ENCODE measurements at places on chromosomes 7 and 10. TPM values are rescaled to one million over a fixed set of nuclear protein-coding genes. Genes with fewer than 3 reads are reported as not detected.
A peak's percentile ranks its signal among the peaks of the same experiment; 100 is the strongest.

DNA sequence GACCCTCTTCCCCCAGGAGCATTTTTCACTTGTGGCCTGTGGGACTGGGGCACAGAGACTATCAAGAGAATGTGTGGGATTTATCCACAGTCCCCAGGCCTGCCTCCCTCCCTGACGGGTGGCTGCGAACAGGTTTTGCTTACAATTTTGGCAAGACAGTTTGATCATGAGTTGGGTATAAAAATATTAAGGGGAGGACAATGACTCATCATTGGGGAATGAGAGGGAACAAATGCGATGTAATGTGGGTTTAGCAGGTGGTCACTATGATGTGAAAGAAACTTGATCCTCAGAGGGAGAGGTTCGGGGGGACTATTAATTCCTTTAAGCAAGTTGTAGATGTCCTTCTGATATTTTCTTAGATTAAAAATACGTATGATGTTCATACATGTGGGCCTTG is 52.2 kb downstream of the EMX2 start:
- DNase-seq: no peak

DNA sequence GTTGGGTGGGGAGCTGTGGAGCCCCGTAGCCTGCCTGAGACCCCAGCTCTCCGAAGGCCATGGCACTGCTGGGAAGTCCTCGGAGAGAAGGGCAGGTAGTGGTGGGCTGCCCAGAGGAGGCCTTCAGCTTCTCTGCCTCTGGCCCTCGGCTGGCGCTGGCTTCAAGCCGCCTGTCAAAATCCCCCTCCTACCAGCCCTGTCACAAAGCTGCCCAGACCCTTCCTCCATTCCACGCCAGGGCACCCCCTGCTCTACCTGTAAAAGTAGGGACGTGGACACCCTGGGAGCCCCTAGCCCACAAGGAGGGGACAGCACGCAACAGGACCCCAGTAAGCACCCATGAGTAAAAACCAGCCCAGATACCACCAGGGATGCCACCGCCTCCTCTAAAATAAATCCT is 31.6 kb downstream of the MAD1L1 start:
- no peak for DNase-seq

- no peak for DNase-seq
Measured at GRCh38 chr7:1404898-1405548, 54.2 kb downstream of the MICALL2 start.

CALML5 gene
- not detected for total RNA-seq

DNA sequence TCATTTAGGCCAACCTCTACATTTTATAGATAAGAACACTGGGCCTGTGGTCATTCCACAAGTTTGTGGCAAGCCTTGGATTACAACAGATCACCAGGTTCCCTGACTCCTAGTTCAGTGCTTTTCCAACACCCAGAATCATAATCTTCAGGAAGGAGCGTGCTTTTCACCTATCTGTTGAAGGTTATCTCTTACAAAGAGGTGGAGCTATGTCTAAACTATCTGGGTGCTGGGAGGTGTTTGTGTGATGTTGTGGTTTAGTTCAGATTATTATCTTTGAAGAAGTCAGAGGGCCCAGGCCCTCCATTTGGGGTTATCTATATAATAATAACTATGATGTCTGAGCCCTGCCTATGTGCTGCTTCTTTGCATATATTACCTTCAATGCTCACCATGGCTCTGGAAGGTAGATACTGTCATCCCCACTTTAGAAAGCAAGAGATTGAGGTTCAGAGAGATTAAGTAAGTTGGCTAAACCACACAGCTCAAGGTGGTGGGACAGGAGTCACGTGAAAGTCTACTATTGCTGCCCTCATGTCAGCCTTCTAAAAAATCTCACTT is 24.0 kb downstream of the IL2RA start:
- no peak for DNase-seq

- no peak for DNase-seq
Measured at GRCh38 chr7:55537458-55537990, 34.8 kb downstream of the VOPP1 start.

- peak; percentile 77 for DNase-seq
Measured at GRCh38 chr10:14954001-14954770, at the start of gene DCLRE1C. TSS of gene DCLRE1C (minus strand) at chr10:14954096. CDS start at chr10:14954010, 86 bp downstream.

OTUD1 gene
- 14.3 TPM for total RNA-seq

GPRIN2 gene
- not detected for total RNA-seq

DNA sequence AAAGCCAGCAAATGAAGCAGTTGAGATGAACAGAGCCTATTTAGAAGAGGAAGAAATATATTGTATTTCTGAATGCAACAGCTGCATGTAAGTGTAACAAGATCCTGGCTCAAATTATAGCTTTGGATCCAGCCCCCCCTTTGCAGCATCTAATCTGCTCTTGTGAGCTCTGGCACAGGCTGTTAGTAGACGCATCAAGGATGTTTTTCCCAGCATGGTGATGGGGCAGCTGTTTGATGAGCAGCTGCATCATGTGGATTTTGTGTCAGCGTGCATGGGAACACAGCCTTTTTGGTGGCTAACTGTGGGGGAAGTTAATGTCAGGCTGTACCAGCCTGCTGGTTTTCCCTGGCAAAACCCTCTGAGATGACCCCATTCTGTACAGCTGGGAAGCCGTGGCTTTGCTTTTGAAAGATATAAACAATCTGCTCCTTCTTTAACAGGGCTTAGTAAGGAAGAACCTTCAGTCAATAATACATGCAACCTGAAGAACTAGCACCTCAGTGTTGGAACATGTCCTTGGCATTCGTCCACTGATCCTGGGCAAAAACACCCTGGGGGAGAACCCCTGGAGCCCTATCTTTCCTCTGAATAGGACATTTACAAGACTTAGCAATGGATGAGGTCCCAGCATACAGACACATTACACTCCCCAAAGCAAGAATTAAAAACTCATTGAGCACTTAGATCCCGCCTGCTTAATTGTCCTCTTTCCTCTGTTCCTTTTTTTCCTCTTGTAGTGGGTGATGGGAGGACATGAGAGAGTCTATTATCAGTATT is 70.6 kb downstream of the NPS start:
- DNase-seq: no peak

- DNase-seq: peak; percentile 21
Measured at GRCh38 chr10:137031-137430, 1.8 kb downstream of the ZMYND11 start.

GRCh38 chr7:130148561-130148960 is 56.6 kb downstream of the TMEM209 start:
- DNase-seq: no peak

DNA sequence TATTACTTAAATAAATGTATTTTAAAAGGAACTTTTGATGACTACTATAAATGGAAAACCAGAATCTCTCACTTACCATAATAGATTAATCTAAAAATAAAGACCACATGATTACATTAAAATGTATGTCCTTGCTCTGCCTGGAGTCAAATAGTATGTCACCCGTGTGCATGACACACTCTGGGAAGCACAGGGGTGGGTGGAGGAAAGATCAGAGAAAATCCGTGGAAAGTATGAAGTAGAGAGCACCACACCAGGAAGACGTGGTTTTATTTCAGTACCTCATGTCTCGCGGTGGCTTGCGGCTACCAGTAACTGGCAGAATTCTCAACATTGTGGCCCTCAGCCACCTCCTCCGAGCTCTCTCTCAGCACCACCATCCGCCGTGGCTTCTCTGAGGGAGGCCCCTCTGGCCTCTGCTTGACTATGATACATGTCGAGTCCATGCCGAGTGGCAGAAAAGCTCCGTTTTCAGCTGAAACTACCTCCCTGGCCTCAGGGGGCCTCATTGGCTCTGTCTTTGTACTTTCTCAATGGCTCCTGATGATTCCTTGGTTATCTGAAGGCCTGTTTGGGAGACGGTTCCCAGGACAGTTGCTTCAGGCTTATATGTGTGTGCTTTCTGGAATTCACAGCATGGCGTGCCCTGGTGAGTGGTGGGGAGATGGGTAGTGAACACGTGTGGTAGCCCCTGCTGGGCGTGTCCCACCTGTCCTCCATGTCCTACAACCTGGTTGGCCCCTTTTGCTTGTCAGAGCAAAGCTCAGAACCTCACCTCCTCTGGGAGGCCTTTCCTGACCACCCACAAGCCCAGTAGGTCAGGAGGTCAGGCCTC is 49.8 kb downstream of the LHPP start:
- no peak for DNase-seq

DNA sequence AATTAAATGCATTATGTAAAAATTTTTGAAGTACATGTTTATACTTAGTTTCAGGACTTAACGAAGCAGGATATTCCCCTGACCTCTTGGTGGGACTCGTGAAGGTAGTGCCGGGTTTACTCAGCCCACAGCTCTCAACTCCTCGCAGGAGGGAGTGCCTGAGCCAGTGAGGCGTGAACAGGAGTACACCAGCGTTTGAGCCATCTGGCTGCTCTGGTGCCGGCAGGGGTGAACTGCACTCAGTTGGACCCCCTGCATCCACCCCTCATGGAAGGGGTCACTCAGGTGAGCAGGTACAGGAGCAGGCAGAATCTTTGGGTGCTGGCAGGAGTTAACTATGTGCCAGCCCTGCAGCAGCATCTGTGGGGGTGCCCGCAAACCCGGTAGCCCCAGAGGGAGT is 625.1 kb upstream of the PCDH15 start:
- no peak for DNase-seq

GRCh38 chr10:30897048-30897447 is 134.6 kb downstream of the ZNF438 start:
- no peak for DNase-seq

DNA sequence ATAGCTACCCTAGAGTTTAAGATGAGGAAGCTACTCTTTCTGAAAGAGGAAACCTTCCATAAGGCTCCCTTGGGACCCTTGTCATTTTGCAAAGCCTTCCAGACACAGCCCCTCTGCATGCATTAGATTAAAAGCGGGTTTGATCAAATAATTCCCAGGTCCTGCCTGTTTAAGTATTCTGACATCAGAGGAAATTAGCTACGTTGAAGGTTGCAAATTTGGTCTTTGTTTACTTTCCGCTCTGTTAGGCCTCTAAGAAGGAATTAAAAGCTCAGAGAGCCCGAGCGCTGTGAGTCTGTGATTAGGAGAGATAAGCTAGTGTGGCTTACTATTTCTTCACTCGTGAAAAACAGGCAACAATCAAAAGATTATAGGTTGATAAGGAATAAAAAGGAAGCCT is 1.4 kb upstream of the THSD7A start:
- DNase-seq: no peak

GRCh38 chr7:38881947-38882684 is 26.9 kb downstream of the VPS41 start:
- no peak for DNase-seq
